ENCODE measurements at places on chromosomes 13 and 19.

GRCh38 chr13:46963904-46964303, 67.1 kb upstream of the HTR2A start:
- no peak for DNase-seq

GRCh38 chr19:9061879-9062278, 25.0 kb upstream of the OR1M1 start:
- DNase-seq = no peak

- no peak for DNase-seq
These were observed 1.7 kb downstream of the NOTCH3 start for GRCh38 chr19:15198951-15199660.

- DNase-seq = no peak
These were observed 41.8 kb downstream of the RFC3 start for GRCh38 chr13:33859691-33860303.

- DNase-seq = no peak
These were observed 13.0 kb upstream of the ALOX5AP start for GRCh38 chr13:30722361-30722760.
